Stimulated activated CD4-positive, alpha-beta T cell treated with anti-CD3 and anti-CD28 coated beads, Interleukin-1b, Interleukin-23, amount 100 ng/mL, for 1 hour (primary cell): ENCODE measurements at places on chromosomes 4 and X.
A peak's percentile ranks its signal among the peaks of the same experiment; 100 is the strongest.

- DNase-seq: no peak
Observed at GRCh38 chr4:106302062-106302438, 14.0 kb downstream of the TBCK start.

- DNase-seq: no peak
Observed at GRCh38 chrX:20412871-20413486, 146.3 kb upstream of the RPS6KA3 start.

DNA sequence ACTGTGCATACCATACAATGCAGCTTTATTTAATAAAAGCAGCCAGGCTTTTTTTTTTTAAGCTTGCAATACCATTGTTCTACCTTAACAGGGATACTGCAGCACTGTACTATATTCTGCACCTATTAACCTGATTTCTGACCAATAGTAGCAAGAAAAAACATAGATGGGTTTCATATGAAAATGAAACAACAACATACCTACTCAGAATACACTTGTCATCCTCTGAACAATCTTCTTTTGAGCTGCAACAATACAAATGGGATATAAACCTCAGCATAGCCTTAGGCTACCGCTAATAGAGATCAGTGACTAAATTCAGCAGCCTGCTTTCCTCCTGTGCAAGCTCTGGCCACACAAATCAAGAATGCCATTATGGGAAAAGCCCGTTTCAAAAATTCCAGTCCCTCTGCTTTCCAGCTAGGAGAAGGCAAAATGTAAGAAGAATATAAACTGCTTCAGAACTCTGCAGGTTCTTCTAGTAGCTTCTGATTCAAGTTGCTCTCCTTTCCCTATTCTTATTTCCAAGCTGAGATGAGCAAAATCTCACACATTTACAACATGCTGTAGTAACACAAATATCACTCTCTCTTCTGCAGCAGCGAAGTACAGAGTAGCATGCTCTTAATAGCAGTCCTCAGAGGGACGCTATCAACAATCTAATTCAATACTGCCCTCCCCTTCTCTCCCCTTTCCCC is 143.4 kb downstream of the KLHL13 start:
- DNase-seq: no peak

GRCh38 chr4:154616731-154617130 is 4.3 kb upstream of the FGG start:
- DNase-seq: no peak

GRCh38 chr4:182346675-182347375 is 103.6 kb downstream of the TENM3 start:
- no peak for DNase-seq

- DNase-seq: no peak
Observed at GRCh38 chr4:2256156-2256731, 5.7 kb downstream of the MXD4 start.

GRCh38 chrX:44155126-44155525 is 181.9 kb upstream of the NDP start:
- no peak for DNase-seq

DNA sequence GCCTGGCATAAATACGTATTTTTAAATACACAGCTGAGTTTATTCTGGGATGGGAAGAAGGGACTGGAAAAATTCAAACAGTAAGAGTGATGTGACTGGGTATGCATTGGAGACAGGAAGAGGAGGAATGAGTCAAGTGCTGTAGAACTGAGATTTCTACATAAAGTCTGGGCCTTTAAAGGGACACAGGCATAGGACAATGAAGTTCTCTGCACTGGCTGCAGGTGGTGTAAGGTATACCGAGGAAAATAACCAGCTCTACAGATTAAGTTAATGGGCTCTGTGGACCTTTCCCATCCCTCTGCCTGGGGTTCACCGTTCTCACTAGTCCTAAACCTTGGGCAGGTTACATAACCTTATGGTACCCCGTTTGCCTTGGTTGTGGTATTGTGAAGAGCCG is 68.7 kb downstream of the DHX15 start:
- DNase-seq: no peak

- no peak for DNase-seq
Observed at GRCh38 chr4:150258569-150258968, 180.3 kb downstream of the DCLK2 start.

DNA sequence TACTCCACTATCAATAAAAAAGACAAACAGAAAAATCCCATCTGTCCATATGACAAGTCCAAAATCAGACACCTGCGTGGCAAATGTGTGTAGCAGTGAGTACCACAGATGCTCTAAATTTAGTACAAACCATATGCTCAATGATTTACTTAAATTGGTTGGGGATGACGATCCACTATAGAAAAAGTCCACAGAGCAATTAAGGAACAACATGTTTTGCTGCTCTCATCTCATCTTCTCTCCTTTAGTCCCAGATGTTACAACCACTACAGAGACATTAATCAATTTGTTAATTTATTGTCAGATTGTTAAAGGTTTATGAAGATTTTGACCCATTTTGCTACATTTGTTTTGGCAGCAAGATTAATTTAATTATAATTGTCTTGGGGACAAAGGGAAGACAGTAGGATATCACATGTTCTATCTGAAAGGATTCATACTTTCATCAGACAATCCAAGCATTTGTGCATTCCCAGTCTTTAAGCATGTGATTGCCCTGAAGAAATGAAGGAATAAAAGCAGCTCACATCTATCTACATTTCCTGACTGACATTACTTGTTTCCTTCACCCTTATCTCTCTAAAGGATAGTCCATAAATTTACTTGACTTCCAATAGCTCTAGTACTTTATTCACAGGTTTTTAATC is 2268.1 kb downstream of the PCDH7 start:
- no peak for DNase-seq

GRCh38 chr4:64784125-64784524 is 374.9 kb upstream of the TECRL start:
- no peak for DNase-seq

- DNase-seq: no peak
Observed at GRCh38 chr4:79798047-79798446, 275.0 kb downstream of the ANTXR2 start.

DNA sequence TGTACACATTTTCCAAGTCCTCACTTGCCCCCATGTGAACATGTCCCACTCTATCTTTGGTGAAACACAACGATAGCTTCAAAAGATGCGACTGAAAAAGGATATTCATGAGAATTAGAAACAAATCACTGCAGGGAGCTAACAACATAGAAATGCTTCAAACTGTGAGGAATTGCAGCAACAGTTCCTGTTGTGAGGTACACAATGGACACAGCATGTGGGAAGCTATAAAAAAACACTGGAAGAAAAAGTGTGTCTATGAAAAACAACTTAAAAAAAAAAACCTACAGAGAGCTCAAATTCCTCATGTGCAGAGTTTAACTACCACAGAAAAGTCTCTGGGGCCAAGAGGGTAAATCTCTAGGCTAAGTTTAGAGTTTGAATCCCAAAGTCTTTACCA is 51.6 kb upstream of the BLTP1 start:
- no peak for DNase-seq

- DNase-seq: no peak
Observed at GRCh38 chr4:132332932-132333723, 816.0 kb upstream of the PCDH10 start.

- no peak for DNase-seq
Observed at GRCh38 chr4:141216002-141216761, 4.5 kb upstream of the ZNF330 start.

DNA sequence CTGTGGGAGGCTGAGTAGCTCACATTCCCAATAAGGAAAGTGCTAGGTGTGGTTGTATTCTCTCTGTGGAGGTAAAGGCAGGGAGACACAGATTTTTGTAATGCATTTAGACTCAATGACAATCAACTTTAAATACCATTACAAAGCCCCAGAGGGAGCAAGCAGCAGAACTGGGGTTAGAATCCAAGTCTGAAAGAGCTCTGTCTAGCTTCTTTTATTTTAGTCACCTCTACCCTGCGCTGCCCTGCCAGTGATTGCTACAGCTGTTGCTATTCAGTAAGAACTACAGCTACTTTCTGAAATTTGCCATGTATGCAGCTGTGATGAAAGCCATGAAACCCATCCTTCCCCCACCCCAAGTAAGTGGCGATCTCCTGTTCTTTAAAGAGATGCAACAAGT is 22.5 kb downstream of the SLC39A8 start:
- no peak for DNase-seq

- no peak for DNase-seq
Observed at GRCh38 chr4:115770046-115770543, 656.7 kb upstream of the NDST4 start.

DNA sequence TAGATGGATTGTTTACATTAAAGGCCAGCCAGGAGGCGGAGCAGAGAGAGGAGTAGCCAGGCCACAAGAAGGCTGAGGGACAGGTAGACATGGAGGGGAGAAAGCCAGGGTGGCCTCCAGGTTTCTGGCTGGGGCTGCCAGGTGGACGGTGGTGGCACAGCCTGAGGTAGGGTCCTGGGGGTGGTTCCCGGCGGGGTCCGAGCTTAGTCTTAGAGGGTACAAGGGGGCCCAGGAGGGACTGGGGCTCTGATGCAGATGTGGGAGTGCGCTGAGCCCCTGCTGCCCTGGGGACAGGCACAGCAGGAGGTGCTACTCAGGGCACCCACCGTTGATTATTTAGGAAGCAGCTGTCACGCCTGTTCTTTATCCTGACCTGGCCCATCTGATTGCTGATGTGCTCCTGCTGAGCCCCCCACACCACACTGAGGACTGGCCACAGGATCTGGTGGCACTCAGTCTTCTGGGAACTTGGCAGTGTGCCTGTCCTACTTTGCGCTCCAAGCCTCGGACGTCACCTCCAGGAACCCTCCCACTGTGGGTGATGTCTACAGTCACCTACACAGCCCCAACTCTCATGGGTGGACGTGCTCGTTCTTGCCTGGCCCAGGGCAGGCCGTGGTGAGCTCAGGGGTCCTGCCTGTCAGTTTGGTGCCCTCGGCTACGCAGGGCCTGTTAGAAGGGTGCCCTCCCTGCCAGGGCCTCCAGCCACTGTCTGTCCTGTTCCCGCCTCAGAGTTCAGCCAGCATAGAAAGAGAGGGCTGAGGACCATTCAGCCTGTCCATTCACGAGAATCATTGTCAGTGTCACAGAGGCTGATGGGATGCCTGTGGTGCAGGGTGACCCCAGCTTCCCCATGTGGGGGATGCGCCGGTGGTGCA is 12.0 kb downstream of the WFS1 start:
- DNase-seq: no peak

GRCh38 chrX:36683507-36683906 is 324.7 kb upstream of the FAM47C start:
- DNase-seq: no peak

DNA sequence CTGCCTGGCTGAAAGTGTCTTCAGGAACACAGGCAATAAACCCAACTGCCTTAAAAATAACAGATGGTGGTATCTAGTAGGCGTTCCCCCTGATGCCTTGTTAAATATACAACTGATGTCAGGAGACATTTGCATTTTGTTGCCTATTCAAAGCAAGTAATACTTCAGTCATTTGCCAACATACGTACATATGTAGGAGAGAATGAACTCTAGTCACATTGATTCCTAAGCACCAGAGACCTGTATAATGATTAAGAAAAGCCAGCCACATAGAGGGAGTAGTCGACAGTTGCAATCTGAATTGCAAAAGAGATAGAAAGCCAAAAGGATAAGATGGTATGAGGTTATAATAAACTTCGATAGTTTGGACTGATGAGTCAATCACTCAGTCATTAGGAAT is 191.0 kb upstream of the EMCN start:
- DNase-seq: no peak

DNA sequence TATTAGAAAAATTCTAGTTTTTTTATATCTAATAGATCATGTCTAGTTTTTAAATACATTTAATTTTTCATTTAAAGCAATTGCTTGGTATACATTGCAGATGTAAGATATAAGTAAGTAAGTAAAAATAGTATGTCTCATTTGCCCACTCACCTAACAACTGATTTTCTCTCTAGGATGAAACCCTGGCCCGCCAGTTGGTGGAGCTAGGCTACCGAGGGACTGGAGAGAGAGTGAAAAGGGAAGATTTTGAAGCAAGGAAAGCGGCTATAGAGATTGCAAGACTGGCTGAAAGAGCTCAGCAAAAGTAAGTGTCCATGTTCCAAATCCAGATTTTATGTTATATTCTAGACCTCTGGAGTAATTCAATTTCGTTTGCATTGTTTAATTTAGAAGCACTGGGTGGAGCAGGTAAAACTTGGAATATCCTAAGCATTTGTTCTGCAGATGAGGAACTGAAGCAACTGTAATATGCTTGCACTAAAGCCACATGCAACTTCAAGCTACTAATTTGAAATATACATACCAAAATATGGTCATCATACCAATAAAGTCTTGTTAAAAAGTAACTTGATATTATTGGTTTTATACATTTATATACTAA is 27.1 kb downstream of the CFAP299 start:
- DNase-seq: peak; percentile 4

DNA sequence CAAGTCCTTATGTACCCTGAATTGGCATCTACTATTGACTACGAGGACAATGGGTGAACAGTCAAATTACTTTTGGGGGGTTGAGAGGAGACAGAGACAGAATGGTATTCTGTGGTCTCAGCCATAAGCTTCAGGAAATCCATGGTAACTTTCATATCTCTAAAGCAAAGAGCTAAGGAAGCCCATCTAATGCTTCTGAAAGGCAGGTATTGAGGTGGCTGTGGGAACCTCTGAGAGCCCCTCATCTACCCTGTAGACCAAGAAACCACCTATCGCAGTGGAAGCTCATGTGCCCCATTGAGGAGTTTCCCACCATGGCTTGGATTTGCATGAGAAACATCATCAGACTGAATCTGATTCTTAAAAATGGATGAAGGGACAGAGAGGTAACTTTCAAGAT is 23.1 kb upstream of the BMP2K start:
- DNase-seq: no peak

DNA sequence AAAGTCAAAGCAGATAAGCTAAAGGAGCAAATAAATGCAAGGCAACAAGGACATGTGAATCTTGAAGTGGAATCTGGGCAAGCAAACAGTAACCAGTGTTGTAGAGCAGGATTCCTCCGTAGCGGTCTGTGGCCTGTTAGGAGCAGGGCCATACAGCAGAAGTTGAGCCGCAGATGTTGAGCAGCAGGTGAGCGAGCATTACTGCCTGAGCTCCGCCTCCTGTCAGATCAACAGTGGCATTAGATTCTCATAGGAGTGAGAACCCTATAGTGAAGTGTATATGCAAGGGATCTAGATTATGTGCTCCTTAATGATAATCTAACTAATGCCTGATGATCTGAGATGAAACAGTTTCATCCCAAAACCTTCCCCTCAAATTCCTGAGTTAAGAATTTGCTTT is 550.7 kb downstream of the ADGRL3 start:
- DNase-seq: no peak

DNA sequence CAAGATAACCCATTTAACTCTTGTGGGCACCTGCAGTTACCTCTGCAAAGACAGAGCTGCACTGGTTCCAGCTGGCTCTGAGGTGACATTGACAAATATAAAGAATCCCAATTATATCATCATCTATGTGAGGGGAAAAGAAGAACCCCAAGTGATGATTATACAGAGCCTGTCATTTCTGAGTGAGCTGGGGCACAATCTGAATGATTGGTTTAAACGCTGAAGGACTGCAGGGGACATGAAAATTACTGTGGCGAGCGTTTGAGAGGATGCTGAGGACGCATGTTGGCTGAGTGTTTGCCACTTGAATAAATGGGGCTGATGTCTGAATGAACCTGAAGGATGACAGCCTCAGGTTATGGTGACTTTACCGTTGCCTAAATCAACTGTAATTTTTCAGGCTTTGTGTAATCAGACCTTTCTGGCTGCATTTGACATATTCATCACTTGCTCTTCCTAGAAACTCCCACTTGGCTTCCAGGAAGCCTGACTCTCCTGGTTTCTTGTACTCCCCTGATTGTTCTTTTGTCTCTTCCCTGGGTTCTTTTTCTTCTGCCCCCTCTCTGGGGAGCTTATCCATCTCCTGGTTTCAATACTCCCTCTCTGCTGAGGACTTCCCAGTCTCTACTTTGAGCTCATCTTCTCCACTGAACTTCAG is 4.1 kb upstream of the HSD17B10 start:
- no peak for DNase-seq

- no peak for DNase-seq
Observed at GRCh38 chr4:10612476-10612875, 72.1 kb downstream of the CLNK start.
